ENCODE measurements at places on chromosomes 3 and 15.
A peak's percentile ranks its signal among the peaks of the same experiment; 100 is the strongest.

- DNase-seq, result no peak
These were observed 275.3 kb upstream of the CADM2 start for GRCh38 chr3:84683493-84683892.

- no peak for DNase-seq
These were observed 61.3 kb downstream of the KLHL25 start for GRCh38 chr15:85733416-85733815.

DNA sequence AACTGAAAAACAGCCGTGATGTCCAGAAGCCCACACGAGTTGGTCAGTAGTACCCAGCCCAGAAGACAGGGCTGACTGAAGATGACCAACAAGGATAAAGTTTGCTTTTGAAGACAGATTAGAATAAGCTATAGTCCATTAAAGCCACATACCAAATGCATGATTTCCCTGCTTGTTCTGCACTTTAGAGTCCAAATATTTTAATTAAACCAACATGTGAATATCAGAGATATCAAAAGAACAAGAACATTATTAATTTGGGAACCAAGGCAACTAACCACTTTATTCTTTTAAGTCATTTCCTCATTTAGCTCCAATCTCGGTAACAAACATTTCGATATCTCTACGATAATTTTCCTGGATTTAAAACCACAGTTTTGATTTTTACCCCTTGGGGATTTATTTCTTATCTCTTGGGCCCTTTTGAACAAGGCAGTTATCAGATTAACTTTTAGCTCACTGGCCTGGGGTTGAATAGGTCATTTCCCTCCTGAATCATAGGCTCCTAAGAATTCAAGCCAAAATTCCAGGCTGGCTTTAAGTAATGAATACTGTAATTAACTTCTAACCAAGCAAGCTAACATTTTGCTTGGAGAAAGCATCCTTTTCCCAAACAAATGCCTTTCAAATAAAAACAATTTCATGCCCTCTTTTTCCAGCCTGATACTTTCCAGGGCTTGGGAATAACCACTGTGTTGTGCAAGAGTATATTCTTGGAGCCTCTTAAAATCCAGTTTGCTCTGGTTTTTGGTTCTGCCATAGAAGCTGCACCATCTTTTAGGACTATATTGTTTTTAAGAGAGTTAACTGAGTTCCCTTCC is 102.9 kb upstream of the NR2E3 start:
- no peak for DNase-seq

GRCh38 chr3:127074900-127075360 is 92.0 kb downstream of the PLXNA1 start:
- no peak for DNase-seq

- DNase-seq, result no peak
These were observed 859.6 kb downstream of the EPHA3 start for GRCh38 chr3:89966877-89967665.

GRCh38 chr3:29802057-29802456 is 521.2 kb downstream of the RBMS3 start:
- DNase-seq, result no peak

GRCh38 chr3:111921181-111921580 is 57.6 kb upstream of the ABHD10 start:
- no peak for DNase-seq

DNA sequence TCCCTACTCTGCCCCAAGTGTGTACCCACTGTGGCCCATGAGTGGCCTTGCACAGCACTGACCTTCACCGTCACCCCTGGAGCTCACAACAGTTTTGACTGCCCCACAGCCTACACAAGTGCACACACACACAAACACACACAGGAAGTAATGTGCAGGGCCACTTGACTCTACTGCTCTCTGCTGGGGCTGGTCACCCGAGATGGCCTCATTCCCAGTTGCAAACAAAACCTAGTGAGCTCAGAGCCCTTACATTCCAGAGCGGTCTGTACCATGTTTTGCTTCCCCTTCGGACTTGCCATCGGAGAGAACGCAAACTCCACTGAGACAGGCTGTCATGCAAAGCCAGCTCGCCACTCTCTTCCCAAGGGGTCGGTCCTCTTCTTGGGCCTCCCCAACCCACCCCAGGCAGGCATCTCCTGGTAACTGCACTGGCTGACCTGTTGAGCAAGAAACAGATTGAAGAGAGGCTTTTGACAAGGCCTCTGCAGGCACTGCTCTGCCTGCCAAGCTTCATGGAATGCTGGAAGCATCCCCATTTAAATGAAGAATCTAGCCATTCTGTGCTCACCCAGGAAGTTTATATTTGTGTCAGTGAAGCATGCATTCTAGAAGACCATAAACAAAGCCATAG is 232.0 kb upstream of the IGF1R start:
- DNase-seq, result no peak

DNA sequence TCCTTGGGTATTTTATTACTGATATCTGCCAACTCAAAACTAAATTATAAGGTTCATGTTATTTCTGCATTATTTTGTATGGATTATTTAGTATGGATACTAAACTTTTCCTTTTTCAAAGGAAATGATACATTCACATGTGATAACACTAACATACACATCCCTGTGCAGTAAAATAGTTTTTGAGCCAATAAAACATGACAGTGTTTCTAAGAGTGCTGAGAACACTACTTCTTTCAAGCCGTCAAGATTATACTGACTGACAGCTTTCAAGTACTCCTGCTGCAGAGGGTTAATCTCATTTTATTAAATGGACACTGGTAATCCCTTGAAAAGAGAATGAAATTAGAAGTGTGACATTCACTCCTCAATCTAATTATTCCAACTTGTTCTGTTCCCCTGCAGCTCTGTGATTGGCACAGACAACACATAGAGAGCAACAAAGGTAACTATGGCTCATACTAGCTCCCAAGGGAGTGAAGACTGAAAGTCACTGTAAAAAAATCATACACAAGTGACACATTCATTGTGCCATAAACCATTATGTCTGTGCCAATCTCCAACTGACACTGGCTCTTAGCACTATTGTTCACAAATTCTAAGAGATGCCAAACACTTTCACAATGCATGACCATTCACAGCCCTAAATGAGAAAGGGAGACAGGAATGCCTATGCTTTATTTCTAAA is 468.6 kb downstream of the SHQ1 start:
- DNase-seq, result no peak

DNA sequence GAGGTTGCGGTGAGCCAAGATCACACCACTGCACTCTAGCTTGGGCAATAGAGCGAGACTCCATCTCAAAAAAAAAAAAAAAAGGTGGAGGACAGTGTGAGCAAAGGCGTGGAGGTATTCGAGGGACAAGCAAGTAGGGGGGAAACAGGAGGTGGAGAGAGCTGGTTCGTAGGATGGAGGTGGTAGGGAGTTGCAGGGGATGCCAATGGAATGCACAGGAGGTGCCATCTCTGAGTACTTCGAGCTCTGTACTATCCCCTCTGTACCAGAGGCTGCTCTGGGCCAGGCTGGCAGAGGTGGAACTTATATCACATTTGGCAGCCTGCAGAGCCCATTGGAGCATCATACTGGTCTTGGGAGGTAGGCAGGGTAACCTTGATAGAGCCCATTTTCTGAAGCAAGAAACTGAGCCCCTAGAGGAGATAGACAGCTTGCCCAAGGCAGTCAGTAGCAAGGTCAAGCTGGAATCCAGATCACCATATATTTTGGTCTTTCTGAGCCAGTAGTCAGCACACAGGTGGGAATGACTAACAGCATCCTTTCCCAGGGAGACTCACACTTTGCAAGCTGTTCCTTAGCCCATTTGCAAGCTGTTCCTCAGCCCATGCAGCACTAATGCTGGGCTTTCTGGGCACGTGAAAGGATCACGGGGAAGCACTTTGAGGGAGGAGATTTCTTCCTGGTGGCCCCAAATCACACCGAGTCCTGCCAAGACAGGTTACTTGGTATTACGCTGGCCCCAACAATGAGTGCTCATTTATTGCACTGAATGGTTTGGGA is 9.2 kb upstream of the CCDC33 start:
- no peak for DNase-seq

GRCh38 chr3:104731074-104731473 is 635.6 kb upstream of the ALCAM start:
- DNase-seq, result no peak

- DNase-seq, result peak; percentile 56
These were observed 41.2 kb upstream of the UBE2Q2 start for GRCh38 chr15:75801859-75802593.

DNA sequence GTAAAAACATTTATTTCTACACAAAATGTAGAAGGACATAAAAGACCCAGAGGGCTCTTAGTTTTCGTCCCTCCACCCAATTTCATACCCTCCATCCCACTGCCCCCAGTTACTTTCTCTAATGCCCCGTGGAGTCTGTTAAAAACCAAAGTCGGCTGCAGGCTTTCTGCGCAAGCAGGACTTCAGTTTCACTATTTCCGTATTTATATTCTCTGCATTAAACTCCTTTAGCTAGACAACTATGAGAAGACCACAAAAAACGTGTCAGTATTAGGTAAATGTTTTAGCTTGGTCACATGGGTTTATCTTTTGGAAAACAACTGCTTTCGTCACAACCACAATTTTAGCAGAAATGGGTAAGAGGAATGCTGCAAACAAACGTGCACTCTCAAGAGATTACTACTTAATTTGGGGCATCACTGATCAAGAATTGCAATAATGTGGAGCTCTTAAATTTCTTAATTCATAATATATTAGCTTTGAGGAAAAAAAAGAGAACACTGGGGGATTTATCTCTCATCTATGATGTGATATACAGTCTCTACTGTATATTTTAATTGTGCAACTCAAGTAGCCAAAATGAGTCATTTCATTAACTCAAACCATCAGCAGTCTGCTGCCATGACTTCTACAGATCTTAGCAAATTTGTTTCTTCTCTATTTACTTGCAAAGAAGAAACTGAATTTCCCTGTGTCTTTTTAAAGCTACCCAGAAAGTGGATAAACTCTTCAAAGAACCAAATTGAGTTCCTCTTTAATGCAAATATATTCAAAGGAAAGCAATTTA is 740 bp upstream of the NSMCE3 start:
- DNase-seq, result no peak

GRCh38 chr3:126399351-126399735 is 4.6 kb downstream of the CFAP100 start:
- DNase-seq, result no peak

DNA sequence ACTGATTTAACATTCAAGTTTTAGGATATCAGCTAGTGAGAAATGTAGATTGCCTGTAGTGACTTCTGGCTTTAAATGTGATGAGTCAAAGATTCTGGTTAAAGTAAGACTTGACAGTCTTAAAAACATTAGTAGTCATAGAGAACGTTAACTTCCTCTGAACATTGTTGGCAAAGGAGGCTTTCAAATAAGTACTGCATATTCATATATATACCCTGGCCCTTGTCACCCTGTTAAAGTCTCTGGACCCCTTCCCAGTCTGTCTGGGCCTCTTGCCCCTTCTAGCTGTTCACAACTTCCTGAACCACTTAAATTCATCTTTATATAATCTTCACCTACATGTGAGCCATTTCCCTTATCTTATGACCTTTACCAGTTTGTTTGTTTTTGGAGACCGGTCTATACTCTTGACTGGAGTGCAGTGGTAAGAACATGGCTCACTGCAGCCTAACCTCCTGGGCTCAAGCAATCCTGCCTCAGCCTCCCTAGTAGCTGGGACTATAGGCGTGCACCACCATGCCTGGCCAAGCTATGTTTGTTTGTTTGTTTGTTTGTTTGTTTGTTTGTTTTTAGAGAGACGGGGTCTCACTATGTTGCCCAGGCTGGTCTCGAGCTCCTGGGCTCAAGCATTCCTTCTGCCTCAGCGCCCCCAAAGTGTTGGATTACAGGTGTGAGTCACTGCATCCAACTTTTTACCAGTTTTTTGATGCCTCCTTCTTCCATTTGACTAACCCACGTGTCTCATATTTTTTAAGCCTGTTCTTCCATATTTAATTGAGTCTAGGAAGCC is 64.4 kb upstream of the CRTC3 start:
- no peak for DNase-seq

- no peak for DNase-seq
These were observed 53.9 kb downstream of the RLBP1 start for GRCh38 chr15:89167267-89168176.

DNA sequence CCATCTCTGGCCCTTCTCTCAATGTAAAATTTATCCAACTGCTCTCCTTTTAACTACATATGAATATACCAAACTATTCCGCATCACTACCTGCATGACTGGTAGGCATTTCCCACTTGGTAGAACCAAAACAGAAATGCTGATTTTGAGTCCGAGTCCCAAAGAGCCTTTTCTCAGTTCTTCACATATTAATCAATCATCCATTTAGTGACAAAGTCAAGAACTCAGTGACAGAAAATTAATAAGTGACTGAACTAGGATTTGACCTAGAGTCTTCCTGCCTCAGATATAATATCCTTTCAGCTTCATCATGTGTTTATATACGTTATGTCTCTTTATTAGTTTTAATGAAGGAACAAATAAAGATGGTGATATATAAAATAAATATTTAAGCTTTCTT is 700.6 kb upstream of the GOLIM4 start:
- no peak for DNase-seq

DNA sequence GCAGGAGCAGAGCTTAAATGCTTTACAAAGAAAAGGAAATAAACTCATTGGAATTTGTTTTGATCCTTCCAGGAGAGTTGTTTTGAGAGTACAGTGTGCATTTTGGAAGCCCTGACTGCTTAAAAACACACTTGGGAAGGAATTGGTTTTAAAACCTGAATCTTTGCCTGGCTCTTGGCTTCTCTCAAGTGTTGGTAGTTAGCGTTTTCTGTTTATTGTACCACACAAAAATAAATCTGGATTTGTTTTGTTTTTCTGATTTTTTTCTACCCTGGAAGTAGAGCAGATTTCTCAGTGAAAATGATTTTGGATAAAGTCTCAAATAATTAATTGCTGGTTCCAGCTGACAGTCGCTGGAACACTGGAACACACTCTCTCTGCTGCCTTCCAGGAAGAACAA is 90.6 kb downstream of the CHST2 start:
- no peak for DNase-seq

DNA sequence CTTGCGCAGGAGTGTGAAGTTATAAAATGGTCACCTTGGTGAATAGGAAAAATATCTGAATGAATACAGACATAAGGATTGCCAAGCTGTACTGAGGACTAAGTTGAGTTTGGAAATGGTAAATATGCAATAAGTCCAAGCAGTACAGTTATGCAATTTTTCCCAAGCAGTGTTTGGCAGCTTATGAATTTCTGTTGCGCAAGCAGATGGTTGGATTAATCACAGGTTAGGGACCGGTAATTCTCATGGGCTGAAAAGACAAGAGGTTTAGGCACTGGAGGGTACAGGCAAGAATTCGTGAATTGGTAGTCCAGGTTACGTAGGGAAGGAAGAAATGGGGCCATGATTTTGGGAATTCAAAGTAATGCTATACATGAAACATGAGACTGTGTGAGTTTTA is 210.3 kb downstream of the RAP2B start:
- no peak for DNase-seq

DNA sequence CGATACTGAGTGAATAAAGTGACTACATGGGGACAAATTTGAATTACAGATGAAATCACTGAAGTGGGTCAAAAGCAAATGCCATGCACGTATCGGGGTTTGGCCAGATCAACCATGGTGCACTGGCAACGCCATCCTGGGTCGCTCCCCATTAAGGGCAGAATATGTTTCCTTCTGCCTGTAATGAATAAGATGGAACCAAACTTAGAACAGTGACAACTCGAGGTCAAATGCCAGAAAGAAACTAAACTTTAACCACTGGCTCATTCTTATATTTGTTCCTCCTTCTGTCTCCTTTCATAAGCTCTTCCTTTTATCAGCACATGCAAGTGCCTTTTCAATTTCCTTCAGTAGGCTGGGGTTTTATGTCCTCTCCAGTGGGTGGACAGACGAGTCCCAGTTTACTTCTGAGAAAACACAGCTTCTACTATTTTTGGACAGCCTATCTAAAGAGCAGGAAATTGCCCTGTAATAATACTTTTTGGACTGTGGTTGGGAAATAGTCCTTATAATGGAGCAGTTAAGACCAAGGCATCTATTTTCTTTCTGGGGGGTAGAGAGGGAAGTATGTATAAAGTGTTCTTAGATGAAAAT is 61.4 kb downstream of the WHAMM start:
- DNase-seq, result no peak

Measured in amniotic stem cell (primary cell).